Neural progenitor cell (in vitro differentiated cells): ENCODE measurements at places on chromosomes 6 and 20.
A peak's percentile ranks its signal among the peaks of the same experiment; 100 is the strongest.

DNA sequence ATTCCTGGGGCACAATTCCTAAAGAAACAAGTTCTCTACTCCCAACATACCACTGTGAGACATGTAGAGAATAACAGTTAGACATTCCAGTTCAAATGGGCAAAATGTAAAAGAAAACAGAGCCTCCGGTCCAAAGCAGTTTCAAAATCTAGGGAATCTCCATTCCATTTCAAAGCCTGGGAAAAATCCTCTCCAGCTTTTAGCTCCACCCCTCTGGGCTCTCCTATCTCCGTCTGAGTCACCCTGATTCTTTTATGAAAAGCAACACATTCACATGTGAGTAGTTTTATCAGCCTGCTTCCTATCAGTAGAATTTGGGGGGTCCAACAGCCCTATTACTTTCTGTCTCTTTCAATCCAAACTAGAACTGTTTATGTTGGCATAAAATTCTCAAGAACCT, 3.7 kb downstream of the CSNK2A1 start:
- no peak for DNase-seq
- H3K27me3 ChIP-seq, result peaks cover 2% of the 10 kb centered on the region
- H3K27ac ChIP-seq, result no peak overlapping the region
- H3K4me3 ChIP-seq, result peak overlapping the region; percentile 5

GRCh38 chr20:46991880-46992639, 97.4 kb downstream of the EYA2 start:
- DNase-seq, result no peak
- no peak overlapping the region for H3K4me3 ChIP-seq
- peaks cover 40% of the 10 kb centered on the region for H3K27me3 ChIP-seq
- no peak overlapping the region for H3K27ac ChIP-seq
- no peaks in the 10 kb centered on the region for H3K36me3 ChIP-seq

GRCh38 chr6:77686931-77687330, 34.1 kb downstream of the MEI4 start:
- H3K4me3 ChIP-seq, result no peak overlapping the region
- no peaks in the 10 kb centered on the region for H3K4me1 ChIP-seq
- DNase-seq, result no peak
- no peaks in the 10 kb centered on the region for H3K36me3 ChIP-seq
- H3K27ac ChIP-seq, result no peak overlapping the region
- H3K27me3 ChIP-seq, result no peaks in the 10 kb centered on the region

DNA sequence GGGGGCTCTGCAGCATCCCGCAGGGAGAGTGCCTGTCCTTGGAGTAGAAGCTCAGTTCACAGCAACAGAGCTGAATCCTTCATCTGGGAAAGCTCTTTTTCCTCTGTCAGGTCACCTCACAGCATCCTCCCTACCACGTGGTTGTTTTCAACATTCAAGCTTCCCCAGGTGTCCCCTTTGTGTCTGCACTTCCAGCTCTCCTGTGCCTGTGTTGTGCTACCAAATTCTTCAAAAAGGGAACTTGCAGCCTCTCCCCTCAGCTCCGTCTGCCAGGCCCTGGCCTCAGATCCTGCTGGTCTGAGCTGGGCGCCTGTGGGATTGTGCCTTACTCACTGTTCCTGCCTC, 108.4 kb downstream of the FOXF2 start:
- H3K27me3 ChIP-seq, result no peaks in the 10 kb centered on the region
- H3K27ac ChIP-seq, result no peak overlapping the region
- H3K4me1 ChIP-seq, result peaks cover 13% of the 10 kb centered on the region
- no peak overlapping the region for H3K4me3 ChIP-seq
- DNase-seq, result peak; percentile 47

DNA sequence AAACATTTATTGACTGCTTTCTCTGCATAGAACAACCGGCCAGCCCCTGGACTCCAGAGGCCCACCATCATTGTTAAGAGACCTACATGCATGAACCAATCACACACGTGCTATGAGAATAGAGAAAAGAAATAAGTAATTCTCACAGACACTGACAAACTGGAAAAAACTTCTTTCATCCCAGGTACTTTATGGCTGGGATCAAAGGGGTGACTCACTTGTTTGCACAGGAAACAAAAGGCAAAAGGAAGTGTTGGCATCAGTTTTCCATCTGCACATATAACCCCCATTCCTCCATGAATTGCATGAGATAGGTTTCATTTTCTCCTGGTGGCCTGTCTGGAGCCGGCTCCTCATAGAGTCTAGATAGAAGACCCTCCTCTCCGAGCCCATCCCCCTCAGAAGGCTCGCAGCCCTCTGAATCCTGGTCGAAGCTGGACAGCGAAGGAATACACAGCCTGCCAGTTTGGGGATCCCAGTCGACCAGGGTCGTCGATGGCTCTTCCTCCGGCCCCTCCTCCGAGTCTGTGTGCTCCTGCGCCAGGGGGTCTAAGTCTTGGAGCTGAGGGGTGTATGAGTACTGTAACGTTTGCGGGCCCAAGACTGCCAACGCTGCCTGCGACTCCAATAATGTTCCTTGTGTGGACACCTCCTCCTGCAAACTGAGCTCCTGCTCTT, 43.3 kb downstream of the IL20RA start:
- no peaks in the 10 kb centered on the region for H3K36me3 ChIP-seq
- no peak overlapping the region for H3K4me3 ChIP-seq
- no peaks in the 10 kb centered on the region for H3K4me1 ChIP-seq
- peak; percentile 20 for DNase-seq

GRCh38 chr20:9458138-9458796, 56.1 kb upstream of the LAMP5 start:
- H3K4me3 ChIP-seq, result no peak overlapping the region
- H3K36me3 ChIP-seq, result no peaks in the 10 kb centered on the region
- DNase-seq, result peak; percentile 68
- H3K27ac ChIP-seq, result no peak overlapping the region
- H3K4me1 ChIP-seq, result no peaks in the 10 kb centered on the region

- H3K4me1 ChIP-seq, result no peaks in the 10 kb centered on the region
- DNase-seq, result no peak
- H3K36me3 ChIP-seq, result no peaks in the 10 kb centered on the region
- no peak overlapping the region for H3K27ac ChIP-seq
Observed at GRCh38 chr6:155693573-155694418, 238.2 kb upstream of the NOX3 start.

DNA sequence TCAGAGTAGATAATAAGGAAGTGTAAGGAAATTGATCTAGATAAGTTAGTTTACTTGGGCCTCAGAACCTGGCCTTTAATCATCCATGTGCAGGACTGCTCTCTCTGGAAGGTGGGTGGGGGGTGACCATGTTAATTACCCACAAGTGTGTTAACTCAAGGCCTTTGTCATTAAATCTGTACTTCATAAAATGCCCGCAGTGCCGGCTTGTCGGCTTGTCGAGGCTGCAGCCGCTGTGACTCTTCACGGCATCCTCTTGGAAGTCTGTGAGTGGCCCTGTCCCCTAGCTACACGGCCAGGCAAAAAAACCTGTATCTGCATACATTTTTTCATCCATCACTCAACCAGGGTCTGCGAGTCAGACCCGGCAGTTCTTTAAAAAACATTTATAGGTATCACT, 70.9 kb upstream of the ASCC3 start:
- H3K27me3 ChIP-seq, result no peaks in the 10 kb centered on the region

DNA sequence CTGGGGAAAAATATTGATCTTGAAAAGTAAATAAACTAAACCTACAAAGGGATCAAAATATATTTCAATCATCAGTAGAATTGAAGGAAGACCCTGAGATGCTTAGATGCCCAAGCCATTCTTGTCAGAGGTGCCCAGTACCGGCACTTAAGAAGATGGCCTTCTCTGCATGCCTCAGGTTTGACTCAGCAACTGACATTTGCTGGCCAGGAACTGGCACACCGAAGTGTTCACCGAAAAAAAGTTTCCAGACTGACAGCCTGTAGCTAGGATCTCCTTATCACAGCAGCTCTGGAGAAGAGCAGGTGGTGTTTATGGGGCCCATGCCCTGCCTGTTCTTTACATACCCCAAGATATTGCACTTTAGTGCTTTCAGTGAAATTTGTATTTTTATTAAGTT, 203.2 kb downstream of the MOXD1 start:
- no peaks in the 10 kb centered on the region for H3K36me3 ChIP-seq
- no peak for DNase-seq
- no peaks in the 10 kb centered on the region for H3K4me1 ChIP-seq
- no peak overlapping the region for H3K27ac ChIP-seq
- no peaks in the 10 kb centered on the region for H3K27me3 ChIP-seq

GRCh38 chr6:47651505-47651944, 46.9 kb upstream of the ADGRF4 start:
- no peak overlapping the region for H3K4me3 ChIP-seq
- H3K4me1 ChIP-seq, result peaks cover 4% of the 10 kb centered on the region
- H3K36me3 ChIP-seq, result no peaks in the 10 kb centered on the region
- DNase-seq, result no peak
- no peak overlapping the region for H3K27ac ChIP-seq
- H3K27me3 ChIP-seq, result no peaks in the 10 kb centered on the region

- DNase-seq, result no peak
- no peaks in the 10 kb centered on the region for H3K4me1 ChIP-seq
- H3K27ac ChIP-seq, result no peak overlapping the region
- no peaks in the 10 kb centered on the region for H3K27me3 ChIP-seq
- H3K36me3 ChIP-seq, result no peaks in the 10 kb centered on the region
Observed at GRCh38 chr6:118667988-118668387, 16.6 kb upstream of the CEP85L start.

GRCh38 chr6:1679031-1679687, 69.4 kb downstream of the FOXC1 start:
- no peaks in the 10 kb centered on the region for H3K4me1 ChIP-seq
- no peak overlapping the region for H3K27ac ChIP-seq
- no peaks in the 10 kb centered on the region for H3K27me3 ChIP-seq
- no peak overlapping the region for H3K4me3 ChIP-seq
- no peaks in the 10 kb centered on the region for H3K36me3 ChIP-seq
- DNase-seq, result no peak

- no peaks in the 10 kb centered on the region for H3K36me3 ChIP-seq
- DNase-seq, result no peak
- peaks cover 6% of the 10 kb centered on the region for H3K4me1 ChIP-seq
- no peak overlapping the region for H3K4me3 ChIP-seq
Observed at GRCh38 chr6:170451762-170452651, 101.1 kb downstream of the PSMB1 start.

GRCh38 chr6:157045831-157046454, 268.8 kb downstream of the ARID1B start:
- H3K36me3 ChIP-seq, result no peaks in the 10 kb centered on the region
- H3K4me1 ChIP-seq, result peaks cover 5% of the 10 kb centered on the region
- no peaks in the 10 kb centered on the region for H3K27me3 ChIP-seq

DNA sequence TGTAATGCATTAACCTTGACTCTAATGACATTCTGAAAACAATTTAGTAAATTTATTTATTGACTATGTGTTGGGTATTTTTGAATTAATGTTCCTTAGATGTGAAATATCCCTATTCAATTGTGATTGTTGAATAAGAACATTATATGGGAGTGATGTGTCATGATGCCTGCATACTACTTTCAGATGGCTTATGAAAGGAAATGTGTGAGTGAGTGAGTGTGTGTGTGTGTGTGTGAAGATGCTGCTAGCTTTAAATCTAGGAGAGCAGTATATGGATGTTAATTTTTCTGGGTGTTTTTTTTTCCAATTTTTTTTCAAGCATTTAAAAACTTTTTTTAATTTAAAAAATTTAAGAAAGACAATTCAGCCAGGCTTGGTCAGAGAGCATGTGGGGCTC, 32.5 kb upstream of the NT5E start:
- no peak overlapping the region for H3K27ac ChIP-seq
- no peak overlapping the region for H3K4me3 ChIP-seq
- no peaks in the 10 kb centered on the region for H3K27me3 ChIP-seq
- H3K36me3 ChIP-seq, result no peaks in the 10 kb centered on the region
- no peak for DNase-seq

- no peaks in the 10 kb centered on the region for H3K27me3 ChIP-seq
- no peak overlapping the region for H3K4me3 ChIP-seq
- H3K36me3 ChIP-seq, result no peaks in the 10 kb centered on the region
- H3K4me1 ChIP-seq, result no peaks in the 10 kb centered on the region
Observed at GRCh38 chr6:34608321-34609091, 52.4 kb upstream of the SPDEF start.

GRCh38 chr6:11822346-11822745, 43.7 kb upstream of the ADTRP start:
- no peaks in the 10 kb centered on the region for H3K27me3 ChIP-seq
- no peak overlapping the region for H3K27ac ChIP-seq
- no peak for DNase-seq
- H3K36me3 ChIP-seq, result no peaks in the 10 kb centered on the region
- H3K4me1 ChIP-seq, result no peaks in the 10 kb centered on the region

- H3K36me3 ChIP-seq, result no peaks in the 10 kb centered on the region
- H3K27me3 ChIP-seq, result no peaks in the 10 kb centered on the region
- H3K4me3 ChIP-seq, result no peak overlapping the region
- no peak overlapping the region for H3K27ac ChIP-seq
- DNase-seq, result peak; percentile 5
Observed at GRCh38 chr6:19613678-19614077, 223.5 kb upstream of the ID4 start.

DNA sequence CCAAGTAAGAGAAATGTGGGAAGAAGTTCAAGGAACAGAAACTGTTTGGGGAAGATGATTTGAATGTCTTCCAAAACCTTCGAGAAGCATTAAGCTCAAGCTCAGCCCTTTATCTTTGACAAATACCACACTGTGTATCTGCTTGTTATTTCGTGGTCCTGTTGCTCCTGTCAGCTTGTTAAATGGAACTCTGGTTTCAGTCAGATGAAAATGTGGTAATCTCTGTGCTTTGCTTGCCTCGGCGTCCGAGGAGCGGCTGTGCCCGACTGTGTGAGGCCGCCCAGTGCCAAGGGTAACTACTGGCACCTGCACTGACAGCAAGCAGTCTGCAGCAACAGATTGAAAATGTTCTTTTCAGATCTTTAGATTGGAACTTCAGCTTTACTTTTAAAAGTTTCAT, 577.9 kb upstream of the FLRT3 start:
- H3K4me3 ChIP-seq, result no peak overlapping the region
- DNase-seq, result no peak
- H3K4me1 ChIP-seq, result peaks cover 24% of the 10 kb centered on the region
- no peaks in the 10 kb centered on the region for H3K36me3 ChIP-seq

DNA sequence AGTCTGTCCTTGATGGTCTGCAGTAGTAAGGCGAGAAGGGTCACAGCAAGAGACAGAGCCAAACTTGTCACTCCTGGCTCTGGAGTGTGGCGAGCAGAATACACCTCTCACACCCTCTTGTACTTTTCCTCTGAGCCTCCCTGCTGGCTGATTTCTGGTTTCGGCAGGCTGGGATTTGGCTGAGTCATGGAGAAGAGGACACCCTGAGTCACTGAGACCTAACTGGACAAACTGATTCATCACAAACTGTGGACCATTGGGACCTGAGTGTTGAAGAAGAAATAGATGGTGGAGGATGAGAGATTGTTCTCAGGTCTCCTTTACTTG, 101.7 kb downstream of the F13A1 start:
- no peaks in the 10 kb centered on the region for H3K36me3 ChIP-seq
- DNase-seq, result no peak
- H3K4me3 ChIP-seq, result no peak overlapping the region

- peaks cover 100% of the 10 kb centered on the region for H3K27me3 ChIP-seq
- H3K27ac ChIP-seq, result no peak overlapping the region
- peaks cover 64% of the 10 kb centered on the region for H3K4me1 ChIP-seq
- H3K36me3 ChIP-seq, result no peaks in the 10 kb centered on the region
- H3K4me3 ChIP-seq, result peak overlapping the region; percentile 42
Observed at GRCh38 chr6:108169464-108170331, 3.9 kb downstream of the NR2E1 start.

- H3K27ac ChIP-seq, result no peak overlapping the region
- H3K27me3 ChIP-seq, result no peaks in the 10 kb centered on the region
- H3K4me3 ChIP-seq, result no peak overlapping the region
- peaks cover 9% of the 10 kb centered on the region for H3K4me1 ChIP-seq
- DNase-seq, result no peak
Observed at GRCh38 chr6:43311666-43312065, 3.0 kb upstream of the CRIP3 start.
